Hepatocyte (in vitro differentiated cells): ENCODE measurements at places on chromosomes 11 and 22. TPM values are rescaled to one million over a fixed set of nuclear protein-coding genes. Genes with fewer than 3 reads are reported as not detected.

The CACNA1I gene
- total RNA-seq: 0.16 and 0.17 TPM in 2 replicates

DNA sequence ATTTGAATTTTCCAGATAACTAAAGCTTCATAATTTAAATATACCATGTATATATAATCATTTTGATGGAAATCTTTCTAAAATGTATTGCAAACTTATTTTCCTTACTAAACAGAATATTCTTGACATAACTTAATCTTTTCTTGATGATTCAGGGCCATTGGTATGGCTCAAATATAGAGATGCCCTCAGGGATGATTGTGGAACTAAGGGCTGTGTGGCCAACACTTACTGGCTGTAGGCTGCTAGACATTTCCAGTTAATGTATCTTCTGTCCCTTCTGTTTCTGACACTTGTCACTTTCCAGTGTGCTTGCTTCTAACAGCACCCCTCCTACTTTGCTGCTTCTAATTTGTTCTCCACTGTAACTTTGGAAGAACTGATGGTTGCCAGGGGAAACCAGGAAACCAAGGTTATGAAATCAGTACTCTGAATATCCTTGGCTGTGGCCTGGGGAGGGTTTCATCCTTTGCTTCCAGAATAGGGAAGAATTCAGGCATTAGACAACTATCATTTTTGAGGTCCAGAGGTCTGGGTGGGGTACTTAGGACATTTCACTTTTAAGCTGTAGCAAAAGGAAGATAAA is 697.2 kb downstream of the ETS1 start:
- DNase-seq: no peak

GRCh38 chr11:73241300-73241699 is 23.2 kb downstream of the P2RY2 start:
- no peak for DNase-seq

GRCh38 chr22:50157709-50158375 is 12.7 kb upstream of the PANX2 start:
- no peak for DNase-seq
